ENCODE measurements at places on chromosomes 4 and X.

GRCh38 chr4:52195869-52196268, 144.8 kb downstream of the SPATA18 start:
- DNase-seq: no peak

GRCh38 chr4:174681723-174682300, 147.2 kb downstream of the GLRA3 start:
- no peak for DNase-seq

DNA sequence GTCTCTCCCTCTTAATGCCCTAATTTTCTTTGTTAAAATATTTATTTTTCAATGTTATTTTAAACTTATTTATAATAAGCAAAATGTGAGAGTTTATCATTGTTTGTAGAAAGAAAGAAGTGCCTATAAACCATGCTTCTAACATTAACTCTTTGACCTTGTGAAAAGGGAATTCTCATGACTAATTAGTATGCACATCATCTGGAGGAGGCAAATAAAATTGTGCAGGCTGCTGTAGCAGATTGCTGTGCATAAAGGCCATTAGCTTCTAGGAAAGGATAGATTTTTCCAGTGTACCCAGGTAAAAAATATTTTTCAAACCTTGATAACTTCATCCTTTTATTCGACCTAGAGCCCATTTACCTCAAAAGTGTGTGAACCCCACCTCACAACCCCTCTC, 84.6 kb upstream of the GUCY1A1 start:
- DNase-seq: no peak

DNA sequence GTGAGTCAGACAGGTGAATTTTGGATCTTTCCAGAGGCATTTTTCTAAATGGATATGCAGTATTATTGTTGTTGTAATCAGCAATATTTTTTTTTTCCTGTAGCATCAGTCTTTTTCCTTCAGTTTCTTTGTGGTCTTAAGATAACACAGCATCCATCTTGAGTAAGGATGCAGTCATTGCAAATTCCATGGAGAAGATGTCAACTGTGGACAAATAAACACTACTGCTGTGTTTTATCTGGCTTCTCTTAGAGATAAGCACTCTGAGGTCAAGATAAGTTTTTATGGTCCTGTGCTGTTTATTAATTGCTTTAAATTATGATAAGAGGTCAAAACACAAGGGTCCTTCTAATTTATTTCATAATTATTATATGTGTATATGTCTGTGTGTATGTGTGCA, 1255.7 kb downstream of the ADGRL3 start:
- DNase-seq: no peak

DNA sequence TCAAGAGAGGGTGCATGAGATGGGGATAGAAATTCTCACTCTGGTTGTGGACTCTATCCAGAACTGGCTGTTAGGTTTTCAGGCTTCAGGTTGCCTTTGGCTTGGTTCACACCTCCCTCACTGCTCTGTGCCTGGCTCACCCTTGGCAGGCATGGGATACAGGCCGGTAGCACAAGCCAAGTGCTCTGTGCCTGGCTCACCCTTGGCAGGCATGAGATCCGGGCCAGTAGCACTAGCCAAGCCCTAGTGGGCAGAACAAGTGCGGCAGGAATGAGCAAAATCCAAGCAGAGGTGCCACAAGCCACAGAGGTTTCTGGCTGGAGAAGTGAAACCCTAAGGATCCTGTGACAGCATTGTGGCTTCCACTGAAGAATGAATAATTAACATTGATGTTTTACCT, 1642.3 kb downstream of the C4orf33 start:
- no peak for DNase-seq

DNA sequence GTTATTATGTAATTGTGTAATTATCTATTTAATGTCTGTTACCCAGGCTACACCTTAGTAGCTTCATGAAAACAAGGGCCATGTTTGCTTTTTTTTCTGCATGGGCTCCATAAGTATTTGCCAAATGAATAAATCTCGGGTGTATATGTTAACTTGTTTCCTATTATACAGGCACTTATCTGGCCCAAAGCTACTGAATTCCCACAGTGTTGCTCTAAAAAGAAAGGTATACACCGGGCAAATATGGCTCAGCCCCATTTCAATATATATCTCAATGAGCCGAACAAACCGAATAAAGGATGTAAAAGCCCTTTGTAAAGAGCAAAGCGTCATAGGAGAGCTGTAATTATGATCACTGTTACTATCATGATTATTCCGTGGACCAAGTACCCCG, 767 bp downstream of the PAQR3 start:
- DNase-seq: no peak

GRCh38 chr4:47930971-47931804, 16.8 kb upstream of the NFXL1 start:
- DNase-seq: no peak

DNA sequence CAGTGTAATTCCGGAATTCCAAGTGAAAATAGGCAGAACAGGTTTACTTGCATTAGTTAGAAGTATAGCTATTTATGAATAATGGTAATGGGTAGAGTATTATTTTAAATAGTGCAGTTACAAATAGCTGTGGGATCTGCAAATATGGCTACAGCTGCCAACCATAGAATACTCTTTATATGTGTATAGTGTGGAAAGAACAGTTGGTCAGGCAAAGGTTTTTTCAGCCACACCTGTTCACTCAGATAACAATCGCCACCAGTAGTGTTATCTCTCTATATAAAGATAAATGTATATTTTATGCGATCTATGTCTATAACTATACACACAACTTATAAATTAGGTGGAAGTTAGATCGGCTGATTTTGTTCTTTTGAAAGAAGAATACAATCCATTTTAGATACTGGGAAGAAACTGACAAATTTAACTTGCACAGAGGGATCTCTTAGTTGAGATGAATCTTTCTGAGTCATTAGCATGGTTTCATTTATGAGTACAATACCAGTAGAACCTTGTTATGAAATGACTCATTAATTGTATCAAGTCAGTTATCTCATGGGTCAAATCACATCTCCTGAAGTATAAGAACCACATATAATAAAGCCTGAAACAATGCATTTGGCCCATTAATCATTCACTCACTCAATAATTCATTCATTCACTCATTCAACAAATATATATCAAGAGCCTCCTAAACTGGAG, 100.9 kb upstream of the NR3C2 start:
- DNase-seq: no peak

DNA sequence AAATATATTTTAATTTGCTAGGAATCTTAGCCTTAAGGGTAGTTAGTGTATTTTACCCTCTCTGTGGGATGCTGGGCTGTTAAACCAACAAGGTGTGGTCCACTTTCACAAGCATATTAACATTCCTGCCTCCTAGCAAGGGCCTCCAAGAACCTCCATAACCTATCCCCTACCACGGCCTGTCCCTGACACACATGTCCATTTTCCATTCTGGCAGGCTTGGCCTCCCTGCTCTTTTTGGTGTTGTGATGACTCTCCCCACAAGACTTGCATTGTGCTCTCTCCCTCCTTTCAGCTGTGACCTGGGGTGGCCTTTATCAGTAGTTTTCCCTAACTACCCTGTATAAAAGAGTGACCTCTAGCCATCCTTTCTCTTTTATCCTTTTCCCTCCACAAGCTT, 120.2 kb downstream of the KLHL8 start:
- no peak for DNase-seq

- no peak for DNase-seq
These were observed 36.8 kb upstream of the TNIP3 start for GRCh38 chr4:121200795-121201472.

GRCh38 chrX:115889121-115889890, 281.2 kb upstream of the AGTR2 start:
- no peak for DNase-seq

DNA sequence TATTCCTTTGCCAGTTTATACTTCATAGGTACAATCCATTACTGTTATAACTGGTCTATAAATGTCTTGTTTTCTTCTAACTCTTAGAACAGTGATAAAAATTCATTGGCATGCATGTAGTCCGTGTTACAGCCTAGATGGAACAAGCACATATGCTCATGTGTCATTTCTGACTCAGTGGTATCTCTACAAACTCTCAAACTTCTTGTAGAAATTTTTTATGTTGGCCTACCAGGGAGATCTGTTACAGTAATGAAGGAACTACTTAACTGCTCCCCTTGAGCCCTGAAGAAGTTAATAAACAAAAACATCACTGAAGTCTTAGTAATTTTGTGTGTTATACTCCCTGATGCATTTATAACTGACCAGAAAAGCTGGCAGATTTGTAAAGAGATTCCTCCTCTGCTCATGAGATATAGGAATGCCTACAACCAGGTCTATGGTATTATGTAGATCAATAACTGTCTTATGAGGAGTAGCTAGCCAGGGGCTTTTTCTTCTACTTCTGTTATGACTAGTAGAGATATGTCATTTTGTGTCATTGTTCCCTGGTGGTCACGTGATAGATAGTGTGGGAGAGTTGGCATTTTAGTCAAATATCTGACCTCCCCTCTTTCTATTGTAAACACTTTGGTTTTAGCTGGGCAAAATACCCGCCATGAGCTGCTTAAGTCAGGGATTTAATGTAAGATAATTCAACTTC, 53.7 kb upstream of the FAAH2 start:
- no peak for DNase-seq

DNA sequence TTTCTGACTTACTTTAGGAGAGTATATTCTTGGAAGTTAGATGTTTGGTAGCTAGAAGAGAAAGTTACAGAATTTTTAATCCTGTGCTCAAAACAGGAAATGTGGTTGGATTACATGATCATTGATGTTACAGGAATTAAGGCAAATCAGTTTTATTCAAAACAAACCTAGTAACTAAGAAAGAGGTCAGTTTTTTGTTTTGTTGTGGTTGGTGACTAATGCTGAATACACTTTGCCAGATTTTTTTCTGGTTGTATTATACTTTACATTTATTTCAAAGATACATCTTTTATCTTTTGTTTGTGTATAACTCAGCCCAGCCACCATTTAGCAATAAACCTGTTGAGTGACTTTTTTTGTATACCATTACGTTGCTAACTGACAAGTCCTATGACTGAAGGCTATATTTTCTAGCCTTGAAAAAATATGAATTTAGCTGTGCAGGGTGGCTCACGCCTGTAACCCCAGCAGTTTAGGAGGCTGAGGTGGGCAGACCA, 116.7 kb downstream of the KLHL8 start:
- DNase-seq: no peak

- DNase-seq: no peak
These were observed 52.7 kb upstream of the ZCCHC13 start for GRCh38 chrX:74251006-74251930.

DNA sequence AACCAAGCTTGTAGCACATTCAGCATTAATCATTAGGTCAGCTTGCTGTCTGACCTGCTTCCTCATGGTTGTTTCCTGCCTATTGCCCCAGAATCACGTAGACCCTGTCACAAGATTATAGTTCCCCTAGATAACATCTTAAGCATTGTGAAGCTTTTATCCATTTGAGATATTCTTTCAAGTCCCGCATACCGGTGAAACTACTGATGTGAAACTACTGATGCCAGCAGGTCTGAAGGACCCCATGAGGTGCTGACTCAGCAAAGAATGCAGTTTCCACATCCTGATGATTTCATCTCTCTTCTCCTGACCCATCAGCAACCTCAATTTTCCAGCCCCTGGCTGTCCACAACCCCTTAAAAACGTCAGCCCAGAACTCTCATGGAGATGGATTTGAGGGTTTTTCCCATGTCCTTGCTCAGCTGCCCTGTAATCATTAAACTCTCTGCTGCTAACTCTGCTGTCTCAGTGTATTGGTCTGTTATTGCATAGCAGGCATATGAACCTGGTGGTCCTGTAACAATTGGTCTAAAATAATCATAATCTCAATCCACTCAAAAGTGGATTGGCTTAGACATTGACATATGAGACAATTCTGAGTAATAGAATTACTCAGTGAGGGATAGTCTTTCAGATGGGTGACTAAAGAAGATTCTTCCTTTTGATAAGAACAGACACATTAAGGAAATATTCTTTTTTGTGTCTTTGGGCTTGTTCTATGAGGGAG, 26.3 kb upstream of the UBA6 start:
- DNase-seq: no peak

DNA sequence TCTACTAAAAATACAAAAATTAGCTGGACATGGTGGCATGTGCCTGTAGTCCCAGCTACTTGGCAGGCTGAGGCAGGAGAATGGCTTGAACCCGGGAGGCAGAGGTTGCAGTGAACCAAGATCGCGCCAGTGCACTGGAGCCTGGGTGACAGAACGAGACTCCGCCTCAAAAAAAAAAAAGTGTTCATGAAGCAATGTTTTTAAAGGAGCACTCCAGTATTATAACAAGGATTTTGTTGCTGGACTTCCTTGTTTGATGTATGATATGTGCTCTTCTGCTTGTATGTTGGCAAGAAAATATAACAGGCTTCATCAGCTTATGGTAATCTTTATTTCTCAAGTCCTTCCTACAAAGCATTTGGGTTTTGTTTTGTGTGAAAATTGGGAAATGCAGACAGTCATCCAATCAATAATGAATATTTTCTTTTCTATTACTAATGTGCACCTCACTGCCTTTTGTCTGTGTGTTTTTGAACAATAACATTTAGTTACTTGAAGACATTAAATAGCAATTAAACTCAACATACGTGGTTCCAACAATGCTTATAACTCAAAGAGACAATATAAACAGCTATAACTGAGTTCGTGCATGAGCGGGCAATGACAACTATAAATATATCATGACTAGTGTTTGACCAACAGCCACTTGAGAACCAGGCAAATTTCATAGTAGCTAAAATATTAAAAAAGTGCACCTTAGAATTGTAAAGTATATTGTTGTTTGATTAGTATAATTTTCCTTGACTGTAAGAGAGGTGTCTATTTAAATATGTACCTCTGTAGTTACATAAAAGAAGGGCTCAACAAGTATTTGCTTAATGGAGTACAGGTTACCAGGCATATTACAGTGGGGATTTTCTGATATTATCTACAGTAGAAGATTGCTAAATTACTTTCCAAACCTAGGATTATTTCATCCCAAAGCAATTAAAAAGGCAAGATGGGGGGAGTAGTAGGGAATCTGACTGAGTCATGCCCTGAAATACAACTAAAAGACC, 210.7 kb downstream of the PPP3CA start:
- no peak for DNase-seq
